AG04449 (cell line): ENCODE measurements at places on chromosomes 12 and 14.

DNA sequence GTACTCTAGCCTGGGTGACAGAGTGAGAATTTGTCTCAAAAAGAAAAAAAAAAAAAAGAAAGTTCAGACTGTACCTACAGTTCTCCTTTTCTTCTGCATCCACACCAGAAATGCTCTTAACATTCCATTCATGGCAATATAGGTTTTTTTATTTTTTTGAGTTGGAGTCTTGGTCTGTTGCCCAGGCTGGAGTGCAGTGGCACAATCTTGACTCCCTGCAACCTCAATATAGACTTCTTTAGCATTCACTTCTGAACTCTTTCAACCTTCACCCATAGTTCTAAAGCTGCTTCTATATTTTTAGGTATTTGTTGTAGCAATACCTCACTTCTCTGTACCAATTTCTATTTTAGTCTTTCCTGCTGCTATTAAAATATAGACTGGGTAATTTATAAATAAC, 1095.7 kb downstream of the FLRT2 start:
- no peak for DNase-seq

DNA sequence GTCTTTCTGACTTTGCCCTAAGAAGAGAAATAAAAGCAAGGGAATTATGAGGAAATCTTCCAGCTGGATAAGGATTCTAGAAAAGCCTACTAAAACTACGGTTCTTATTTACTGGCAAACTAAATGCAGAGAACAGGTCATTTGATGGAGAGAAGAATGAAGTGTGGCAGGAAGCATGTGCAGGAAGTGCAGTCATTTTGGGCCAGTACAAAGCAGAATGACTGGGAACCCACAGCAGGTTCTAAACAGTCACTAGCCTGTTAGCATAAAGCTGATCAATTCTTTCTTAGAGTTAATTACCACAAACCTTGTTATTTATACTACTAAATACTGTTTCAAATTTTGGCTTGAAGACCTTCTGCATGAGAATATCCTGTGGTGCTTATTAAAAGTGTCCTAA, 36.7 kb downstream of the CFAP54 start:
- no peak for DNase-seq

GRCh38 chr12:118050972-118051910, 9.7 kb downstream of the WSB2 start:
- DNase-seq, result no peak

- DNase-seq, result no peak
Observed at GRCh38 chr12:103745962-103746361, 95.1 kb downstream of the NT5DC3 start.

DNA sequence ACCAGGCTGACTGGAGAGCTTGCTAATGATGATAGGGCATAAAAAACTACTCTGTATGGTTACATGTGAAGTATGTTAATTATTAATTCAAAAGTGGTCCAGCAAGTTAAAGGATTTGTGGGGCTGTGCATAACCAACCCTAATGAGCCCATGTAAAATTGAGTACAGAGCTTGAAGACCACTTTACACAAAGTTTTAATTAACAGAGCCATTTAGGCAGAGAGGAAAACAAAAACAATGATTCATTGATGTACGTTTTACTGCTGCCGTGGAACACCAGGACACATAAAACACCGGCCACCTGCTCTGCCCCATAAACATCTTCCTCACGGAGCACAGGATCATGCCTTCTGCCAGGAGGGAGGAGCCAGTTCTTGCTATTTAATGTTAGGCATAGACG, 83.5 kb downstream of the RIMBP2 start:
- DNase-seq, result no peak
